ENCODE measurements at places on chromosomes 7 and 10.
A peak's percentile ranks its signal among the peaks of the same experiment; 100 is the strongest.

- no peak for DNase-seq
These were observed 2.6 kb upstream of the KCNMA1 start for GRCh38 chr10:77640167-77640566.

DNA sequence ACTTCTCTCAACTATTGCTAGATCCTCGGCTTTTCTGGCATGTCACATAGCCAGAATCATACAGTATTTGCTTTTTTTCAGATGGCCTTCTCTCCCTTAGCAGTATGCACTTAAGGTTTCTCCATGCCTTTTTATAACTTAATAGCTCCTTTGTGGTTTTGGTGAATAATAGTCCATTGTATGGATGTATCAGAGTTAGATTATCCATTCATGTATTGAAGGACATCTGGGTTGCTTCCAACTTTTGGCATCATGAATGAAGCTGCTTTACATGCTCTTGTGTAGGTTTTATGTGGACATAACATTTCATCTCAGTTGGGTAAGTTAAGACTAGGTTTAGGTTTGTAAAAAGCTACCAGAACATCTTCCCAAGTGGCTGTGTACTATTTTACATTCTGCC lies 4.6 kb downstream of the ATP5F1C start:
- no peak for DNase-seq

DNA sequence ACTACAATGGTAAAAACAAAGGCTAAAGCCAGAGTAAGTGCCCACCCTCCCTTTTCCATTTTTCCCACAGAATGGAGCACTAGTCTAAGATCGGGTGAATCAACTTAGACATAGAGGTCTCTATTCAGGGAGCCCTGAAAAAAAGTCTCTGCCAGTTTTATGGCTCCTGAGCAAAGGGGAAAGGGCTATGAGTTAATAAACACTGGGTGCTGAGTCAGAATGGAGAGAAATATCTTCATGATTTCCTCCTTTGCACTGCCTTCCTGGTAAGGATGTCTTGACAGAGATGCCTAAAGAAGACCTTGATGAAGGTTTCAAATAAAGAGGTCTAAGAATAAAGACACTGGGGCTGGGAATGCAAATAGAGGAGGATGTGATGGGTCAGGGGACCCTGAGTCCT lies 607.4 kb upstream of the MBL2 start:
- peak; percentile 69 for DNase-seq

DNA sequence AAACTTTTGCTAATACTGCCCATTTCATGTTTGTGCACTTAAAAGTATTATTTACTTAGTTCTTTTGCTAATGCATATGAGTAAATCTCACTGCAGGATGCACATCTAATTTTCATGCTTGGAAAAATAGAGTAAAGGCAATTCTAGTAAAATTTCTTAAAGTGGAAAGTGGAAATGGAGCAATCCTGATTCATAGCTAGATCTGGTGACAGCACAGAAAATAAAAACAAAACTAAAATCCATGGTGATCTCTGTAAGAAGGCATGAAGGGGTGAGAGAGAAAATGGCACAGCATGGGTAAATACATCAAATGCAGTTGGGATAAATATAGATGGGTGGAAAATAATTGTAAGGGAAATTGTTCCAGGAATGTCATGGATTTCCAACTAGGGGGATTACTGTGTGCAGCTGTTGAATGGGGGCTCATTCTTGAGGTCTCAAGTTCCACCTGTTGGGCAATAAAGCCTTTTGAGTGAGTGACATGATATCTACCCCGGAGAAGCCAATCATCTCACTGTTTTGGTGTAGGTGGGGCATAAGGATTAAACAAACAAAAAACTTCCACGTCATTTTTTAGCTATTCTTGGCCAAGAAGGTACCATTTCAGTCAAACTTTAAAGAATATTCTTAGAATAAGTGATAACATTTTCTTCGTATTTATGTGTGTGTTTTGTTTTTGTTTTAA lies 1.7 kb upstream of the MCU start:
- no peak for DNase-seq

DNA sequence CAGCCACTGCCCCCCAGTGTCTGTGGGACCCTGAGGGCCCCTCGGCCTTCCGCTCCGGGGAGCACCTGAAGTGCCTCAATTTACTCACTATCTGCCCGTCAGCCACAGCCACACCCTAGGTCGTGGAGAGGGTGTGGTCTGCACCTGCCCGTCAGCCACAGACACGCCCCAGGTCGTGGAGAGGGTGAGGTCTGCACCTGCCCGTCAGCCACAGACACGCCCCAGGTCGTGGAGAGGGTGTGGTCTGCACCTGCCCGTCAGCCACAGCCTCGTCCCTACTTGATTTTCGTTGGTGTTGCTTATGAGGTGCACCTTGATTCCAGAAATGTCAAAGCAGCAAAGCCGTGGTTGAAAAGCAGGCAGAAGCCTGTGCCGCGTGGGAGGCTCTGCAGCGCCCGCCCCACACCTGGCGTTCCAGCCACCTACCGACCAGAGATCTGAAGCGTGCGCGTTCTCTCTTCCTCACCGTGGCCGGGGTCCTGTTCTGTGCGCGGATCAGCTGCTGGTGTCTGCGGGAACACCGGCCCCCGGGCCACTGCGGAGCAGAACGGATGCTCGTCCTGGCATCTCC lies 101.6 kb downstream of the DYNC2I1 start:
- DNase-seq, result no peak

DNA sequence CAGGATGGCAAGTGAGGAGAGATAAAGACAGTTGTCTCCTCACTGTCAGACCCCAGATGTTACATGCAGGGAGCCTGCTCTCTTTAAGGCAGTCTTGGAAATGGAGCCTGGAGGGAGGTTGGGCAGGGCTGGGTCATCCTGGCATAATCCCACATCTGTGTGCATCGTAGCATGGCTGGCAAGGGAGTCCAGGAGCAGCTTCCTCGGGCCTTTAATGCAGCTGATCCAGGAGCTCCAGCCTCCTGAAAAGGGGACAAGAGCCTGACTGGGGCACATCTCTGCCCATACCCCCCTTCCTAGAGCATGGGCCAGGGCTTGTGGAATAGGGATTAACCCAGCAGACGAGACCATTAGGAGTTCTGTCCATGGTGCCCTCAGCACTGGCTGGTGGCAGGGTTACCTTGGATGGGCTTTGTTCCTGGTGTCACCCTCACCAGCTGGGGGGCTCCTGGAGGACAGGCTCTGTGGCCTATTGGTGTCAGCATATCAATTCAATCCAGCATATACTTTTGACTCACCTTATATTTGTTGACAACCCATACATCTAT lies 34.9 kb downstream of the TBATA start:
- no peak for DNase-seq

- peak; percentile 3 for DNase-seq
These were observed 141.3 kb downstream of the EPC1 start for GRCh38 chr10:32205670-32206069.

Data from kidney glomerular epithelial cell (primary cell).